Breast epithelium (tissue), 4 donors: ENCODE measurements at places on chromosomes 11 and 22.

DNA sequence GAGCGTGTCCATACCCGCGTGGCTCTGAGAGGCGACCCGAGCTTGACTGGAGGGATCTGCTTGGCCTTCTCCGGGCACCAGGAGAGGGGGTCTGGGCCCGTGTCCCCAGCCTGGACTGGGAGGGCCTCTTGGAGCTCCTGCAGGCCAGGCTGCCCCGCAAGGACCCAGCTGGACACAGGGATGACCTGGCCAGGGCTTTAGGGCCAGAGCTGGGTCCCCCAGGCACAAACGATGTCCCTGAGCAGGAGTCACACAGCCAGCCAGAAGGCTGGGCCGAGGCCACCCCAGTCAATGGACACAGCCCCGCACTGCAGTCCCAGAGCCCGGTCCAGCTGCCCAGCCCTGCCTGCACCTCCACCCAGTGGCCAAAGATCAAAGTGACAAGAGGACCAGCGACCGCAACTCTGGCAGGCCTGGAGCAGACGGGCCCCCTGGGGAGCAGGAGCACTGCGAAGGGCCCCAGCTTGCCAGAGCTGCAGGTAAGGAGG is 38.2 kb downstream of the TRIOBP start:
- DNase-seq, result no peak

- no peak for DNase-seq
Observed at GRCh38 chr22:42766860-42767259, 46.2 kb upstream of the A4GALT start.

GRCh38 chr22:43200031-43200430 is 13.1 kb upstream of the TTLL12 start:
- DNase-seq, result no peak

DNA sequence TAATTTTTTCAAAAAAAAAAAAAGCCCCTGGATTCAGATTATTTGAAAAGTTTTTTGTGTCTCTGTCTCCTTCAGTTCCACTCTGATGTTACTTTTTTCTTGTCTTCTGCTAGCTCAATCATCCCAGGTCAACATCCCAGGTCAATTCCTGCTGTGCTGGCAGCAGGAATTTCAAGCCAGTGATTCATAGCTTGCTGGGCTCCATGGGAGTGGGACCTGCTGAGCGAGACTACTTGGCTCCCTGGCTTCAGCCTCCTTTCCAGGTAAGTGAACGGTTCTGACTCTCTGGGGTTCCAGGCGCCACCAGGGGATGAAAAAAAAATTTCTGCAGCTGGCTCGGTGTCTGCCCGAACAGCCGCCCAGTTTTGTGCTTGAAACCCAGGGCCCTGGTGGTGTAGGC is 31.4 kb downstream of the PLAAT5 start:
- no peak for DNase-seq

GRCh38 chr11:73361953-73362776 is 14.0 kb upstream of the RELT start:
- no peak for DNase-seq

DNA sequence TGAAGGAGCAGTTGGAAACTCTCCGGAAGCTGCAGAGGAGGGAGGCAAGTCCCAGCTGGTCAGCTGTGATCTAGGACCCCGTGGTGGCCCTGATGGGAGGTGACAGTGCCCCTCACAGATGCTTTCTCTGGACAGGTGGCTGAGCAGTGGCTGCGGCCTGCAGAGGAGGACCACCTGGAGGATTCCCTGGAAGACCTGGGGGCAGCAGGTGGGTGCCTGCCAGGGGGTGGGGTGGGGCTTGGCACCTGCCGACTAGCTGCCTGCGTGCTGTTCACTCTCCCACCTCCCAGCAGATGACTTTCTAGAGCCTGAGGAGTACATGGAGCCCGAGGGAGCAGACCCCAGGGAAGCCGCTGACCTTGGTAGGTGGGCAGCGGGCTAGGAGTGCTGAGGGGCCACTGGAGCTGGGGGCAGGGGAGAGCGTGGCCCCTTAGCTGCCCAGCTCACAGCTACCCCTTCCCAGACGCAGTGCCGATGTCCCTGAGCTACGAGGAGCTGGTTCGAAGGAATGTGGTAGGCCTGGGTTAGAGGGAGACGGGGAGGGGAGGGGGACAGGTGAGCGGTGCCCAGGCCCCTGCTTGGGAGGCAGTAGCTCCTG is 3.1 kb downstream of the SCO2 start:
- DNase-seq, result no peak

GRCh38 chr11:6307876-6308275 is 12.4 kb downstream of the CAVIN3 start:
- DNase-seq, result no peak

DNA sequence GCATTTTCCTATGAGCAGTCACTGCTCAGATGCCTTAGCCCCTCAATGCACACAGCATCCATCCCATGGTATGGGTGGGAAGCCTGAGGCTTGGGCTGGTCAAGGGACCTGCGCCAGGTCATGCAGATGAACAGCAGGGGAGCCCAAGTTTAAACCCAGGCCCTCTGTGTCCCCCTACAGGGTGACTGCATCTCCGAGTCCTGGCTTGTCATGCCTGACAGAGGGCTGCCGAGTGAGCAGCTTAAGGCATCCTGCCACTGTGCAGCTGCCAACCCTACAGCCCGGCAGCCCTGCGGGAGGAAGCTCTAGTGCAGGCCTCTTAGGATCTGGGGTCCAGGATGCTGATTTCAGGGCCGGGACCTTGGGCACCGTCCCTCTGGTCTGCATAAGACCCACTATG is 10.0 kb downstream of the IL2RB start:
- no peak for DNase-seq

GRCh38 chr11:111698852-111699559 is 67.2 kb downstream of the PPP2R1B start:
- no peak for DNase-seq

- no peak for DNase-seq
Observed at GRCh38 chr11:1894759-1895158, 3.1 kb upstream of the PRR33 start.

DNA sequence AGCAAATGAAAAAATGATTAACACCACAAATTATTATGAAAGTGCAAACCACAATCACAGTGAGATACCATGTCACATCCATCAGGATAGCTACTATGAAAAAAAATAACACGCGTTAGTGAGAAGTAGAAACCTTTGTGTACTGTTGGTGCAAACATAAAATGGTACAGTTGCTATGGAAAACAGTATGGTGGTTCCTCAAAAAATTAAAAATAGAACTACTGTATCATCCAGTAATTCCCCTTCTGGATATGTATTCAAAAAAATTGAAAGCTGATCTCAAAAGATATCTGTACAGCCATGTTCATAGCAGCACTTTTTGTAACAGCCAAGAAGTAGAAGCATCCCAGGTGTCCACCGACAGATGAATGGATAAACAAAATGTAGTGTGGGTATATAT is 43.4 kb downstream of the CCDC81 start:
- DNase-seq, result no peak

DNA sequence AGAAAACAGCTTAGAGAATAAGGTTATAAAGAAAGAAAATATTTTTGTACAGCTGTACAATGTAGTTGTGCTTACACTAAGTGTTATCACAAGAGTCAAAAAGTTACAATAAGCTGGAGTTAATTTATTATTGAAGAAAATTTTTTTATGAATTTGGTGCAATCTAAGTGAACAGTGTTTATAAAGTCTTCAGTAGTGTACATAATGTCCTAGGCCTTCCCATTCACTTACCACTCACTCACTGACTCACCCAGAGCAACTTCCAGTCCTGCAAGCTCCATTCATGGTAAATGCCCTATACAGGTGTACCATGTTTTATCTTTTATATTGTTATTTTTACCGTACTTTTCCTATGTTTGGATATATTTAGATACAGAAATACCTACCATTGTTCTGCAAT is 34.7 kb downstream of the GDPD4 start:
- no peak for DNase-seq

GRCh38 chr11:98561877-98562395 is 458.8 kb upstream of the CNTN5 start:
- DNase-seq, result no peak

DNA sequence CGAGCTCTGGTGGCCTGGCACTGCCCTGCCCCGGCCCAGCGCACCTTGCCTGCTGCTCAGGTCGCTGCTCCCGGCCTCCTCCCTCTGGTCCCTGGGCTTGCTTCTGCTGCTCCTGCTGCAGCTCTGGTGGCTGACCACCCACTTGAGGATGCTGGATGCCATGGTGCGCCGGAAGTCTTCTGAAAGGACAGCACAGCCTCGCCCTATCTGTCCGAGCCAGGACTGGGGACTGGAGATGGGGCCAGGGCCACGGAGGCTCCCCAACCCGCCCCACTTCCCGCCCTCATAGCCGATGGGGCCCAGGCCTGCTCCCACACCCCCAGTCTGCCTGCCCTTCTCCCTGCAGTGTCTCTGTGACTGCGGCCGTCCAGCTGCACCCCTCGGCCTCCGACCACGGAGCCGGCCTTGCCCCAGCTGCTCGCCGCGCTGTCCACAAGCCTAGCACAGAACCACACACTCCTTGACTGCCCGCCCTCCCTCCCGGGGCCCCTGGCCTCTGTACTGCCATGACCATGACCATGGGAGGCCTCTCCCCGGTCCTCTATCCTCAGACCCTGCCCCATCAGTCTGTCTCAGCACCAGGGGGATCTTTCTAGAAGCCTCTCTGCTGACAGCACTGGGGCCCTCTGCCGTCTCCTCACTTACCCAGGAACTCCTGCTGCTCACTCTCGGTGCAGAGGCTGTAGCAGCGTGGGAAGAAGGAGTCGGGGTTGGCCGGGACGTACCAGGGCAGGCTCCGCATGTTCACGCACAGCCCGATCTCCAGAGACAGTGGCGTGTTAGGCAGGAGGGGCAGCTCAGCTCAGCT is 12.7 kb downstream of the TTLL8 start:
- no peak for DNase-seq

- no peak for DNase-seq
Observed at GRCh38 chr11:115226556-115226955, 277.7 kb downstream of the CADM1 start.
